ENCODE measurements at places on chromosomes 12 and 14.

GRCh38 chr12:94151582-94151981 lies 3.2 kb downstream of the PLXNC1 start:
- DNase-seq = no peak

DNA sequence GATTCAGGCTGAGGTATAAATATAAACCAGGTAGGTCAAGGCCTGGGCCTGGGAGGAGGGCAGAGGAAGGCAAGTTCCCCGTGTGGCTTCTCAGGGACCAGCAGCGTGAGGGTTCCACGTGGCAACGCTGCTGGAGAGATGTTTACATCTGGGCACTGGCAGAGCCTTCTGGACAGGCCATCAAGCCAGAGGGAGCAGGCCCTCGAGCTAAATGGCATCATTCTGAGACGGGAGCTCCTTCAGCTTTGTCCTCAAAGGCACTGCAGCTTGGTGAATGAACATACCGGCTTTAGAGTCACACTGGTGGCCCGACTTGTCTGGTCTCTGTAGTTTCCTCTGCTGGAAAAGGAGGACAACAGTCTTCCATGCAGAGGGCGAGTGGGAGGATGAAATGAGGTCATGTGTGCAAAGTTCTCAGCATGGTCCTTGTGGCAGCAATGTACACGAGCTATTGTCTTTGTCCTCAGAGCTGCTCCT lies 231.3 kb downstream of the ZFP36L1 start:
- no peak for DNase-seq

GRCh38 chr12:49689237-49689636 lies 18.0 kb downstream of the FMNL3 start:
- no peak for DNase-seq

- no peak for DNase-seq
These were observed 103.2 kb downstream of the TSPAN8 start for GRCh38 chr12:71054551-71054950.

- no peak for DNase-seq
These were observed 139.3 kb upstream of the PZP start for GRCh38 chr12:9347328-9348127.

GRCh38 chr12:6292606-6293005 lies 17.9 kb upstream of the PLEKHG6 start:
- DNase-seq = no peak

- no peak for DNase-seq
These were observed 1.3 kb downstream of the ARHGEF40 start for GRCh38 chr14:21071225-21072030.

GRCh38 chr14:72457641-72458040 lies 436.3 kb downstream of the DPF3 start:
- DNase-seq = no peak

DNA sequence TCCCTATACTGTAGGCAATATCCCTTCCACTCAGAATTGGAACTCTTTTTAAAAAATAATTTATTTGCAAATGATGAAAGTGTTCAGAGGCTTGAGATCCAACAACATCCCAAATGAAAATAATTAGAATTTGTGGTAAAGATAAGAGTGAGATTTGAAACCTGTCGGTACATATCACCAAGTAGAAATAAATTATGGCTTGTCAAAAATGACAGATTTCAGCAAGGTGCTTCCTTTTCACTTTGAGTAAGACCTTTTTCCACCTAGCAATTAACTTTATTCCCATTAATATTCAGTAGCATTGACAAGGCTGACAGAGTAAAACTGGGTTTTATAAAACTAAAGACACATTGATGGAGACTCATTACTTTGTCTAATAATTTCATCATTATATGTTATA lies 107.7 kb upstream of the PRKD1 start:
- no peak for DNase-seq

GRCh38 chr12:12428961-12429657 lies 72.2 kb downstream of the BORCS5 start:
- DNase-seq = no peak

DNA sequence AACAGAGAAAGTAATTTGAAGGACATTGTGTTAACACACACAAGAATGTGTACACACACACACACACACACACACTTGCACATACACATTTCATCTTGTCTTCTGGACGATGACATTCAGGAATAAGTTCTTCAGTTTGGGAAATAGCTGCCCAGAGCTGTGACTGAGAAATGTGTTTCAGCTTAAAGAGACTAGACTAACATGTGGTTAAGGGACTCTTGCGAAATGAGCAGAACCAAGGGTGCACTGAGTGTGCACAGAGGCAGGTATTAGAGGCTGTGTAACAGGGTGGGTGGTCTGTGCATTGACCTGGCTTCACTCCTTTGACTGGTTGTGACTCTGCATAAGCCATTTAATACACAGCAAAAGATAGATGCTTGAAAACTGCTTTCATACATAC lies 29.4 kb upstream of the KCNA5 start:
- no peak for DNase-seq

GRCh38 chr12:68623984-68624383 lies 13.3 kb downstream of the RAP1B start:
- DNase-seq = no peak

- no peak for DNase-seq
These were observed 1.3 kb upstream of the KRT79 start for GRCh38 chr12:52835271-52836041.

- no peak for DNase-seq
These were observed 85.2 kb downstream of the PAX9 start for GRCh38 chr14:36746872-36747271.

GRCh38 chr14:104979758-104980610 lies 1.8 kb upstream of the AHNAK2 start:
- DNase-seq = no peak

DNA sequence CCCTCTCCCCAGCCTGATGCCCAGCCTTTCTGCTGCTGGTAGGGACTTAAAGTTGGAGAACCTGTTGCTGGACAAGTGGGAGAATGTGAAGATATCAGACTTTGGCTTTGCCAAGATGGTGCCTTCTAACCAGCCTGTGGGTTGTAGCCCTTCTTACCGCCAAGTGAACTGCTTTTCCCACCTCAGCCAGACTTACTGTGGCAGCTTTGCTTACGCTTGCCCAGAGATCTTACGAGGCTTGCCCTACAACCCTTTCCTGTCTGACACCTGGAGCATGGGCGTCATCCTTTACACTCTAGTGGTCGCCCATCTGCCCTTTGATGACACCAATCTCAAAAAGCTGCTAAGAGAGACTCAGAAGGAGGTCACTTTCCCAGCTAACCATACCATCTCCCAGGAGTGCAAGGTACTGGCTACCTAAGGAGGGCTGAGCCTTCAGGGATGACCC lies 1.6 kb downstream of the TSSK4 start:
- DNase-seq = no peak

GRCh38 chr14:97393244-97393643 lies 596.1 kb downstream of the VRK1 start:
- DNase-seq = no peak

DNA sequence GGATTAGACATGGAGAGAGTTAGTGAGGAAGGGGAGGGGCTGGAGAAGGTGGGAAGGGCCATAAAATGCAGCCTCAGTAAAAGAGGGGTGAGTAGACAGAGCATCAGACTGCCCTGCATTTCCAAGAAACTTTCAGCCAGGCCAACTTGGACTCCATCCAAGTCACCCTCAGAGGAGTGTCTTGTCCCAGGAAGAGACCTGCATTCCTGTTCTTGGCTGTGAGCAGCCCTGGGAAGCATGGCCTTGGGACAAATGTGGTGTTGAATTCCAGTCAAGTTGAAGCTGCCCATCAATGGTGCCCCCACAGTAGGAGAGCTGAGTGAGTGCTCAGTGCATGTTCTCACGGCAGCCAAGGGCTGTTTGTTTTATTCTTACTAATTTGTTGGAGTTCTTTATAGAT lies 35.0 kb upstream of the TUNAR start:
- no peak for DNase-seq

GRCh38 chr14:59249029-59249428 lies 60.6 kb downstream of the DAAM1 start:
- no peak for DNase-seq

DNA sequence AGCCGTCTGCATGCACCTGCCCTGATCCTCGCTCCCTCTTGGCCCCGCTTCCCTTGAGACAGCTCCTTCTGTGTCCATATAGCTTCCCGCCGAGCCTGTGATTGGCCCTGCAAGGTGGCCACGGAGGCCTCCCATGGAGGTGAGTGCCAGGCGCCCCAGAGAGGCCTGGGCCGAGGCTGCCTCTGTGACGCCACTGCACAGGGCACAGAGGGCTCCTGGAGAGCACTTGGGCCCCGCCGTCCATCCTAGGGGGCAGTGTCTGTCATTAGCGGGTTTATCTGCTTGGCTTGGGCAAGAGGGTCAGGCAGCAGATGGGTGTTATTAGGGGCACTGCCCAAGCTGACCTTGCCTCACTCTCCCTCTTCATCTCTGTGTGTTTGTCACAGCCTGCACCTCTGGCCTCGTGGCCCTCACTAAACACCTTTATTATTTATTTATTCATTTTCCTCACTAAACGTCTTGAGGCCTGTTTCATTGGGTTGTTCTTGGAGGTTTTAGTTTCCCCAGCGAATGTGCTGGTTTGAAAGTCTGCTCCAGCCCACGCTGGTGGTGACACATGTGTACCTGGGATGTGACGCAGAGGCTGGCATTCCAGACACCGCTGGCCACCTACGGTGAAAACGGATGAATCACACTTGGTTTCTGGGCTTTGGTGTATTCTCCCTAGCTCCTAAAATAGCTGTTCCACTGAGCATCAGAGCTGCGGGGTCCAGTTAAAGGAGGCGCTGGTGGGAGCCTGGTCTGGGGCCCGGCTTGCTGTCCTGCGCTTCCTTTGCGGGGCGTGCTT lies 5.9 kb downstream of the ZFYVE21 start:
- no peak for DNase-seq

DNA sequence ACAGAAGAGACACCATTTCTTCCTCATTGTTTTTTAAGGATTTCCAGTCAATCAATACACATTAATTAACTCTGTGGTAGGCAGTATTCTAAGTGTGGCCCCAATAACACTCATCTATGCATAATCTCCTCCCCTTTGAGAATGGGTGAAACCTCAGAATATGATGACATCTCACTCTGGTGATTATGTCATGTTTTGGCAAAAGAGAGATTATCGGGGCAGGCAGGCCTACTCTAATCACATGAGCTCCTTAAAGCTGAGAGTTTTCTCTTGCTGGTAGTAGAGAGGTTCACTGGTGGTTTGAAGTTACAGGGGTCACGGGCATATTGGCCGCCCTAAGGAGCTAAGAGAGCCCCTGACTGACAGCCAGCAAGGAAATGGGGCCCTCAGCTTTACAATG lies 7.1 kb upstream of the LGMN start:
- no peak for DNase-seq

DNA sequence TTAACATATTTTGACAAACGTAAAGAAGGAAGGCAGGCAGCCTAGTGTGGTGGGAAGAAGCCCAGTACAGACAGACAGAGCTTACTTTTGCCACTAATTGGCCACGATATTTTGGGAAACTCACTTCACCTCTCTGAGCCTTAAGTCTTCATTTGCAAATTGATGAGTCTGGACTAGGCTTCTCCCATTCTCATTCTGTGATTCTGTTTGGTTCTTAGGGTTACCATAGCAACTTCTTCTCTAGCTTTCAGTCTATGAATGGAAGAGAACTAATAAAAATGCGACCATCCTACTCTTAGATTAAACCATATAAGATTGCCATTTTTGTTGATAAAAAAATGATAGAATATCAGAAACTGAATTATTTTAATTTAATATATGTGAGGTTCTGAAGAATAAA lies 210.5 kb downstream of the SNAPC1 start:
- no peak for DNase-seq

DNA sequence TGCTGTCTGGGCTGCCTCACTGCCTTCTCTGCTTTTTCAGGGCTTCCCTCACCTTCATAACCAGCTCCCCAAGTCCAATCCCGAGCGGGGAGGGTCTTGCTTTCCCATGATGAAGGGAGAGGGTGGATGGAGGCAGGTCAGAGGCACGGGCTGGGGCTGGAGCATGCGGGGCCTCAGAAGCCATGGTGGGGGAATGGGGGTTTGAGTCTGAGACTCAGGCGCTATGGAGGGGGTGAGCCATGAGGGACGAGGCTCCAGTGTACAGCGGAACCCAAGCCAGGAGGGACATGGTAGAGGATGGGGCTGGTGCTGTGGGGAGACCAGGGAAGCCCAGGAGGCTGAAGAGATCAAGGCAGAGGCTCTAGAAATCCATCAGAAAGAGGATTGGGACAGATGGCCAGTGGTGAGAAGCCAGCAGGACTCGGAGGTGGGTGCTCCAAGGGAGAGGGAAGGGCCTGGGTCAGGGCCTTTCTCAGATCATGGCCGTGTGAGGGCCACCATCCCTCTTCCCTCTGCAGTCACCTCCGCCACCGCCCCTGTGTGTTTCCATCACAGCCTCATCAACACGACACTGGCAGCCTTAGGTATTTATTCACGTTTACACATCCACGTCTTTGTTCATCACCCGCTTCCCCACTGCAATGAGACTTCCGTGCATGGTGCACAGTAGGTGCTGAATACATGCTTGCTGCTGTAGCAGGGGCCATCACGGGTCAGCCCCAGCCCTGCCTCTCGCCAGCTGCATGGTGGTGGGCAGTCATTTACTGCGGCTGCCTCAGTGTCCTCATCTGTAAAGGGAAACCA lies 144.7 kb downstream of the ADGRD1 start:
- DNase-seq = no peak

- DNase-seq = no peak
These were observed 121.7 kb downstream of the PPM1H start for GRCh38 chr12:62813031-62813829.

- no peak for DNase-seq
These were observed 27.9 kb downstream of the IRF2BPL start for GRCh38 chr14:77000340-77001270.

- no peak for DNase-seq
These were observed 23.0 kb upstream of the RAB21 start for GRCh38 chr12:71731439-71732356.

GRCh38 chr14:39857376-39858055 lies 425.3 kb upstream of the FBXO33 start:
- no peak for DNase-seq

DNA sequence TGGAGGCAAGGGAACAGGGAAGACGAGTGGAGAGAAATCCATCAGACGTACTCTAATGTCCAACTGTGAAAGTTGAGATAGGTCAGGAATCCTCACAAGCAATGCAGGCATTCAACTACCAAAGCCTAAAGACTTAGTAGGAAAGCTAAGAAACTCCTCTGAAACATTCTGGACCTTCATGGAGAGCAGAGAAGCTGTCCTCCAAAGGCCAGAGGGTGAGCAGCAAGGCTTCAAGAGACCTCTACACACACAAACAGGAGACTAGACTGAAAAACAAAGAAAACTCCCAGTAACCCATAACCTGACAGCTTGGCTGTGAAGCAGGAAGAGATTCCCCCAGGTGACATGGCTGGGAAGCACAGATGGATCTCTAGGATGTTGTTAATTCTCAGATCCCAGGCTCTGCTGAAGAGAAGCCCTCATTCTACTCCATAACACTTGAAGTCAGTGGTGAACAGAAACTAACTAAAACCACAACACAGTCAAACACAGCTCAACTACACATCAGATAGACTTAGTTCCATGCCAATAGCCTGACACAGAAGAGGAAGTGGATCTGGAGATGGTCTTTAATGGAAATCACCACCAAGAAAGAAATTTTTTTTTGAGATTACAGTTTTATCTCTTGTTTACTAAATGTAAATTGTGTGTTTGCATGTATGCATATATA lies 23.2 kb upstream of the LYZ start:
- no peak for DNase-seq

- DNase-seq = no peak
These were observed 24.0 kb downstream of the KLRK1 start for GRCh38 chr12:10365696-10366405.

GRCh38 chr14:69149461-69150244 lies 3.3 kb downstream of the DCAF5 start:
- DNase-seq = no peak

GRCh38 chr12:94171595-94171930 lies 23.2 kb downstream of the PLXNC1 start:
- no peak for DNase-seq

- DNase-seq = no peak
These were observed at the start of gene SPIC for GRCh38 chr12:101474711-101475386. SPIC (plus strand) TSS chr12:101475336; CDS start chr12:101476905, 1,569 bp downstream.
